ENCODE measurements at places on chromosomes 5 and 9. TPM values are rescaled to one million over a fixed set of nuclear protein-coding genes. Genes with fewer than 3 reads are reported as not detected.

WDR31 gene
- total RNA-seq = 2.7 TPM

PDLIM7 gene
- total RNA-seq = 10.3 TPM

LCN2 gene
- total RNA-seq = 0.25 TPM

FBN2 gene
- 8.1 TPM for total RNA-seq

RORB gene
- total RNA-seq = 49.9 TPM

TLR4 gene
- 3.9 TPM for total RNA-seq

ZDHHC11B gene
- total RNA-seq = 3.9 TPM

AGTPBP1 gene
- 255 TPM for total RNA-seq

BAAT gene
- under 0.01 TPM for total RNA-seq

MYMK gene
- not detected for total RNA-seq

ADCY2 gene
- 30.2 TPM for total RNA-seq

PCDHB2 gene
- total RNA-seq = 9.3 TPM

PPP1R26 gene
- total RNA-seq = 27.3 TPM

OCLN gene
- total RNA-seq = 6.9 TPM

PKD2L2 gene
- under 0.01 TPM for total RNA-seq

SLC6A19 gene
- total RNA-seq = under 0.01 TPM

CTNNAL1 gene
- total RNA-seq = 6.9 TPM

GFI1B gene
- total RNA-seq = under 0.01 TPM

GPR151 gene
- total RNA-seq = 0.25 TPM

All from temporal lobe (tissue), 4 donors.